Breast epithelium (tissue), 4 donors: ENCODE measurements at places on chromosomes 7 and 10.
A peak's percentile ranks its signal among the peaks of the same experiment; 100 is the strongest.

DNA sequence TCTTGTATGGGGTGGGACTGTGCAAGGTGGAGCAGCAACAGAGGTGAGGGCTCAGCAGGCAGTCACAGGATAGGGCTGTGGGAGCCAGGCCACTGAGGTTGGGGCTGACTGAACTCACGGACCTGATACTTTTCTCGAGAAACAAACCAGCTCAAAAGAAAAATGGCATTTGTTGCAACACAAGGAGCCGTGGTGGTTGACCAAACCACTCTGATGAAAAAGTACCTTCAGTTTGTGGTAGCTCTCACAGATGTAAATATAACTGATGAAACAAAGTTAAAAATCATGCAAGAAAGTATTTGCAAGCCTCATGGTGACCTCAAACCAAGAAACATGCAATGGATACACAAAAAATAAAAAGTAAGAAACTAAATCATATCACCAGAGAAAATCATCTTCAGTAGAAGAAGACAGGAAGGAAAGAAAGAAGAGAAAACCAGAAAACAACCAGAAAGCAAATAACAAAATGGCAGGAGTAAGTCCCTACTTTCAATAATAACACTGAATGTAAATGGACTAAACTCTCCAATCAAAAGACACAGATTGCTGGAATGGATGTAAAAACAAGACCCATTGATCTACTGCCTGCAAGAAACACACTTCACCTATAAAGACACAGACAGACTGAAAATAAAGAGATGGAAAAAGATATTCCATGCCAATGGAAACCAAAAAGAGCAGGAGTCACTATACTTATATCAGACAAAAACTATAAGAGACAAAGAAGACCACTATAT, 48.9 kb upstream of the DUSP5 start:
- no peak for DNase-seq

- DNase-seq: no peak
Observed at GRCh38 chr10:51121861-51122260, 47.6 kb downstream of the PRKG1 start.

DNA sequence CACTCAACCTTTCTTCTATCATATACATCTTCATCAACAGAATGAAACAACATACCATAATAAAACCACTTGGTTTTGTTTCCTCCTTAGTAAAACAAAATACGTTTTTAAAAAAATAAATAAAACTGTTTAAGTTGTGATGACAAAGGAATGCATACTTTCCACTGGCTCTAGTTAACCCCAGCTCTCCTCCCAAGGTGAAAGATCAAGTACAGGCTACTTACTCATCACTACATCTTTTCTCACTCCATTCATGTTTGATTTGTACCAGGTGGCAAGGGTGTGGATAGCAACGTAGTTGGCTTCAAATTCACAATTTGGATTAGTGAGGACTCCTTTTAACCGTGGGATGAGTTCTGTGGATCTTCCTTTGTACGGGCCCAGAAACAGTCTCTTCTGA, 14.7 kb downstream of the OGA start:
- DNase-seq: no peak

GRCh38 chr10:15459218-15459617, 88.1 kb upstream of the FAM171A1 start:
- DNase-seq: no peak

DNA sequence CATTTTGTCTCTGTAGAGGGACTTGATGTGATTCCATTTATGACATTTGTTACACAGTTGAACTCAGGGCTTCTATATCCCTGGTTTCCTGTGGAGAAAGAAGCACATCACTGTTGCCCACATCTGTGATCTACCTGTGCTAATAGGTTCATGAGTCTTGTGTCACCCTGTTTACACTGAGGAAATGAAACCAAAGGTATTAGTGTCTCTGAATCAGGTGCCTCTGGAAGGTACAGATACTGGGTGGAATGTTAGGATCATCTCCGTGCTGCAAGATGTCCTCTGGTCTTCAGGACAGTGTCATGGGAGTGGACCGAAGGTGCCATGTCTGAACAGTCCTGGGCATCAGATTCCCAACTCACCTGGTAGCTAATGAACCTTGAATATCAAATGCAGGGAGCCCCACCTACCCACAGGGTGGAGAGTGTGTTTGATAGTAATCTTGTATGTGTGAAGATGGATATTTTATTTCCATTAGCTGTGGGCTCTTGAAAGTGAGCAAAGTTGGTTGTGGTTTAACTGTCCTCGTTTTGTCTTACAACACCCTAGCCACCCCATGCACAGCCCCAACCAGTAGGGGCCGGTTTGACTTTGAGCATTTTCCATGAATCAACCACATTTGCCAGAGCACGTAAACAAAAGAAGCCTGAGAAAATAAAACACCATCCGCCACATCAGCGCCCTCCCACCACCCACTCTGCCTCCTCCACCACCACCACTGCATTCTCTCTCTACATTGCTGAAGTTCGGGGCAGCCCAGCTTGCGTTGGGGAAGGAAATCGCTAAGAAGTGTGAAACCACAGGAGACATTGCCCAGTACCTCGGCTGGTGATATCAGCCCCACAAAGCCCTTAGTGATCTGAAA, 40.7 kb downstream of the TARP start:
- DNase-seq: peak; percentile 24

DNA sequence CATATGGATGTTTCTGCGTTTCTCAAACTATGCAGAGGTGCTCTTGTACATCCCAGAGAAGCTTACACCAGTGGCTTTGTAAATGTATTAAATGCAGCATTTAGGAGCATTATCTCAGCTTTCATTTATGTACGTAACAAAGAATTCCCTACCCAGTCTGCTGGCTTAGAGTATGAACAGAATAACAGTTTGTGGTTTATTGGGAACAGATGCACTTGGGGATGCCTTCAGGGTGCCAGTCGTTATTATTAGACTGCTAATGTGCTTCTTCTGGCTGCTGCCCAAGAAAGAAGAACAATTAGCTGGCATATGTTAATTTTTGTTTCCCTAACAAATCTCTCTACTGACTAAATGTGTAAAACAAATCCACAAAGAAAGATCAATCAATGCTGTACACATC, 241.9 kb downstream of the FOXP2 start:
- DNase-seq: no peak

DNA sequence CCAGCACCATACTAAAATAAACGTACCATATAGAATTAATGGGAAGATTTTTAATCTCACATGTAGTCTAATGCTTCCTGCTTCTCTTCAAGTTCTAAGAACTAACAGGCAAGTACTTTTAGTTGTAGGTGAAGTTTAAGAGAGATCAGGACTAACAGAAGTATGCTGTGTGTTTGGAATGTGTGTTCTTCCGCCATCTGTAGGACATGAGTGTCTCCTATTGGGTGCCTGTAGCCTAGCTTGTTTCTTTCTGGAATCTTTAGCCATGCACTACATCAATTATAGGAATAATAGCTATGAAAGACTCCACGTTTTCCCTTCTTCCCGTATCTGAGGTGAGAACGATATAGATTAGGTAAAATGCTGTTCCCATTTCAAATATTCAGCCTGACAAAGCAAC, 140.2 kb upstream of the AHR start:
- DNase-seq: no peak

DNA sequence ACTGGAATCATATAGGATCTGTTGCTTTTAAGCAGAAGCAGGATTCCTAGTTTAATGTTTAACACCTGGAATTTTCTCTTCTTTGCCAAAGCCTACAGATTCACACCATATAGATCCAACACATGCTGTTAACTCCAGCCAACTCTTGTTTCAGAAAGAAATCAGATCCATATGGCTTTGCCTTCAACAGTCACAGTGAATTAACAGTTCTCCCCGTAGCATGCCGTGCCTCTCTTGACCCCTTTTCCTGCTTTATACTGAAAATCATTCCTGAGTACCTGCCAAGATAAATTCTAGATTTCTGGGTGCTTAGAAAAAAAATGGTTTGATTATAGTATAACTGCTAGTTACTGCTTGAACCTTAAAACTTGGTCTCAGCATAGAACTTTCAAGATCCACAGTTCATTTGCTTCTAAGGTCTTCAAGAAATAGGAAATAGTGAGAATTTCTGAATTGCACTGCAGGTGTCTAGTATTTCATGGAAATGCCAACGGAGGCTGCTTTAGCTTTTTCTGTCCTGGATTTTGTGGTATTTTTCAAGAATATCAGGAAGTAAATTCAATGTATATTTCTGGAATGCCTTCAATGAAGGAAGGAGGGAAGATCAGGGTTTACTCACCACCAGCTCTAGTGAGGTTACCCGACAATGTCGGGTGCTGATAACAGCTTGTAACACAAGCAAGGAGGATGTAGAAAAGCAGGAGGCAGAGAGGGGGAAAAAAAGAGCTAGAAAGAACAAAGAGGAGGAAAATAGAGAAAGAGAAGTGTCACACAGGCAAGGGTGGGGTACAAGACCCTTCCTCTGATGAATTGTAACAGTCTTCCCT, 6.6 kb downstream of the AASS start:
- DNase-seq: no peak

- no peak for DNase-seq
Observed at GRCh38 chr7:144020340-144020739, 20.2 kb downstream of the OR6B1 start.
